ENCODE measurements at places on chromosomes 12 and 14.

DNA sequence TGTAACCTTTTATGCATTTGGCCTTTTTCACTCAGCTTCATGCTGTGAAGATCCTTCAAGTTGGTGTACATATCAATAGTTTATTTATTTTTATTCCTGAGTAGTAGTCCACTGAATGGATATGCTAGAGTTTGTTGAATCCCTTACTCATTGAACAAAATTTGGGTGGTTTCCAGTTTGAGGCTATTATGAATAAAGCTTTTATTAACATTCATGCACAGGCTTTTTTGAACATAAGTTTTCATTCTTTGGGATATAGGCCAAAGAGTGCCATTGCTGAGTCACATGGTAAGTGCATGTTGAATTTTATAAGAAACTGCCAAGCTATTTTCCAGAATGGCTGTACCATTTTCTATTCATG, 59.5 kb upstream of the CAPRIN2 start:
- DNase-seq: no peak

DNA sequence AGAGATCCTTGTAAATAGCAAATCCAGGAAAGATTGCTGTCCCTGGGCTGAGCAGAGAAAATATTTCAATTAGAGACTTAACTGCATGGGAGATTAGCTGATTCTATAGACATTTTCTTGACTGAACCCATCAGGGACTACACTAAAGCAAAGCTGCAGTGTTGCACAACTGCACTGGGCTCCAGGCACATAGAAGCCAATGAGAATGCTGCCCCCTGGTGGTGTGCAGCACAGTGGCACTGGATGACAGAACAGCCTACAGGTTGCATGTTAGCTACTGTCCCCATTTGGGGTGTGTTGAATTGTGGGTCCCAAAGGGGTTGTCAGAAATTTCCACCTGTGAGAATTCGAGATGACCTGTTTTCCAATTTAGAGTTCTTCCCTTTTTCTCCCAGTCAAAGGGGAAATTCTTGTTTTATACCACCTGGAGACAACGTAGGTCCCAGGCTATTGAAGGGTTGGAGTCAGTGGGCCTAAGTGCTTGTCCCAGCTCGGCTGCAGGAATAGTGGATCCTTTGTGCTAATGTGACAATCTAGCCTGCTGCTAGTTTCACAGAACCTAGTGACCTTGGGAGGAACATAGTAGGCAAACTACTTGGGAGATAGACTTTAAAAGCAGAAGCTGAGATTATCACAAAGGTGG, 114.7 kb downstream of the SLC8A3 start:
- peak; percentile 8 for DNase-seq

GRCh38 chr12:116094475-116094874, 183.0 kb downstream of the MED13L start:
- no peak for DNase-seq

DNA sequence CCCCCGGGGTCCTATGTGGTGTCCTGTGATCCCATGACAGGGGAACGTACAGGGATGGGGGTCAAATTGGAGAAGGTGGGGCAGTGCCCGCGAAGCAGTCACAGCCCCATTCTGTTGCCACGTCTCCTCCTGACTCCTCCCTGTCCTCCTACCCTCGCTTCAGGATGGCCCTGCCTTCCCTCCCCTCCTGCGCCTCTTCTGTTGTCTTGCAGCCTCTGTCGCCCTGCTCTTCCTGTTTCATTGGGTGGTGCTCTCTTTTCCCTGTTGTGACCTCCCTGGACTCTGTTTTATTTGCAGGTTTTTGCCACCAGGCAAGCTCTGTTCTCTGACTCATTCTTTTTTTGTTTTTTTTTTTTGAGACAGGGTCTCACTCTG, 18.7 kb downstream of the CABP1 start:
- no peak for DNase-seq

DNA sequence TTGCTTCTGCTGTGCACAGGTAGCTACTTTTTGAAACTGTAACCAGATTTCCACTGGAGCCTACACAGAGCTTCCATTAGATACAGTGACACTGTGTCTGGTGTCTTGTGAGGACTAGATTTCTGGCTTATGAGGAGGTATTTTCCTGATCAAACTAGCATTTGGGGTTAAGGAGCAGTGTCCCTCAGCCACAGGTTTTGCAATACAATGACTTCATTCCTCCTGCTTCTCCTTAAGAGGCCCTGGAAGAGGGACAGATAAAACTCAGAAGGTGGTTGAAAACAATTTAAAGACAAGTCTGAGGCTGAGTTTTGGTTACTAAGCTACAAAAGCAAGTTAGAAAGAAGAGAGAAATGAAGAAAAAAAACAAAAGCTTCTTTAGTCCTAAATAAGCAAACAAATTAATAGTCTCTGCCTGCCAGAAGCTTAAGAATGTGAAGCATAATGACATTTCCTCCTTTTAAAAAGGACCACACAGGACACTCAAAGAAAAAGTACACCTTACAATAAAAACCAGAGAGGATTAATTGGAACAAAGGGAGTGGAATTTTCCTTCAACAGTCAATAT, 53.0 kb downstream of the PKP2 start:
- no peak for DNase-seq

DNA sequence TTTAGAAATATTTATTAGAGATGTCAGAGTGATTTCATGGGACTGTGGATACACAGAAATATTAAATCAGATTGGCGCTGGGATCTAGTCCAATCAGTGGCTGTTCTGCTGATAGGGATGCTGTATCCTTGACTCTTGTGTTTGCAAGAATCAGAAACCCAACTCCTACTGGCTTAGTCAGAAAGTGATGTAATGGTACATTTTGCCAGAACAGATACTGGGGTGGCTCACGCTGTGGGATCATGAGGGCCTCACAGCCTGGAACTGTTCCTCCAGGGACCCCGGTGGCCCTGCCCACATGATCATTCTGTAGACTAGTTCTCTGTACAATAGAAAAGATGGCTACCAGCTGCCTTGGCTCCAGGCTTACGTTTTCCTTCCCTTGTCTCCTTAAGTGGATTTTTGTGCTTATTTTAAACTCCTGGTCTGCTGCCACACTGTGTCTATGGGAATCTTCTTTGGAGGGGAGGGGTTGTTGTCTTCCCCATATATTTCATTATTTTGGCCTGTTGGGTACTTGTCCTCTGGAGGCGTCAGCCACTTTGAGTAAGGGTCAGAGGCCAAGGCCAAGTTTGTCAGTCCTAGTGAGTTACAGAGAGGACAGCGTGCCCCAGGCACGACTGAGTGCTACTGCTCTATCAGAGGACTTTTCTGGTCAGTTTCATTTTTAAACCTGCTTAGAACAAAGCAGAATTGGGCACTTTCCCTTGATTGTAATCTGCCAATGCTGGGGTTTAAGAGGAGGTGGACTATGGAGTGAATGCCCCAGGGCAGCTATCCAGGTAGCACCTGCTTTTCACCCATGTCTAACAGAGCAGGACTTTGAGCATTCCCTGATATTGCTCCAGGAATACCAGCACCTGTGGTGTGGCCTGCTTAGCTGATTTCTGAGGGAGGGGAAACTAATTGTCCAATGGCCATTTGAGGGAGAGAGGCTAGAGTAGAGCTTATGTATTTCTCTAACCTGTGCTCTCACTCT, 164.3 kb downstream of the SLC5A8 start:
- no peak for DNase-seq

DNA sequence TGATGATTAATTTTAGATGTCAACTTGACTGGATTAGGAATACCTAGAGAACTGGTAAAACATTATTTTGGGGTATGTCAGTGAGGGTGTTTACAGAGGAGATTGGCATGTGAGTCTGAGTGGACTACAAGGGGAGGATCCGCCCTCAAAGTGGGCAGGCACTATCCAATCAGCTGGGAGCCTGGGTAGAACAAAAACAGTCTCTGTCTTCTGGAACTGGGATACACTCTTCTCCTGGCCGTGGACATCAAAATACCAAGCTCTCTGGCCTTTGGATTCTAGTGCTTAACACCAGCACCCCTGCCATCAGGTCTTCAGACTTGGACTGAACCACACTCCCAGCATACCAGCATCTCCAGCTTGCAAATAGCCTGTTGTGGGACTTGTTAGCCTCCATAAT, 4.4 kb upstream of the SCAF11 start:
- DNase-seq: no peak

DNA sequence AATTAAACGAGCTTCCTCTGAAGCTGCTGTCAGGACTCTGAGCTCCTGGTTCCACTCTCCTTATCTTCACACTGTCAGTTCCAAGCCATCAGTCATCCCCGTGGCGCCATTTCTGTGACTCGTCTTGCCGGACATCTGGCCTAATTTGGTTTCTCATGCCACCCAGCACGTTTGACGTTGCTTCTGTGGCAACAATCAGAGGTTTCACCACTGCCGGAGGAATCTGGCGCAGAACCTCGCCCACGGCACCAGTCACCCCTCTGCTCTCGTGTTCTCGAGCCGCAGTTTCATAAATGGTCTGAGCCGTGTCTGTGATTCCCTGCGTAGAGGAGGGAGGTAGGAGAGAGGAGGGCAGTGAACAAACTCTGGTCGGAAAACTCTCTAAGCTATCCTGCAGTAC, 29.7 kb downstream of the BDKRB1 start:
- no peak for DNase-seq

- no peak for DNase-seq
Measured at GRCh38 chr12:119393677-119394076, 59.1 kb downstream of the CCDC60 start.

DNA sequence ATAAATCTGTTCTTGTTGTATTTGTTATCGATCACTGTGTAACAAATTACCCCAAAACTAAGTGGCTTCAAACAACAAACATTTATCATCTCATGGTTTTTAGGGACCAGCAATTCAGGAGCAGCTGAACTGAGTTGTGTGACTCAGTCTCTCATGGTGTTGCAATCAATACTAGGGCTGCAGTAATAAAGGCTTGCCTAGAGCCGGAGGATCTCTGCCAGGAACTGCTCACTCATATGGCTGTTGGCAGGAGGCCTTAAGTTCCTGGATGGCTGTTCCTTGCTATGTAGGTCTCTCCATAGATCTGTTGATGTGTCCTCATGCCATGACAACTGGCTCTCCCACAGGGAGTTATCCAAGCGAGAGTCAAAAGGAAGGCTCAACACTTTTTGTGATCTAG, 3.8 kb upstream of the PSMC6 start:
- DNase-seq: no peak

DNA sequence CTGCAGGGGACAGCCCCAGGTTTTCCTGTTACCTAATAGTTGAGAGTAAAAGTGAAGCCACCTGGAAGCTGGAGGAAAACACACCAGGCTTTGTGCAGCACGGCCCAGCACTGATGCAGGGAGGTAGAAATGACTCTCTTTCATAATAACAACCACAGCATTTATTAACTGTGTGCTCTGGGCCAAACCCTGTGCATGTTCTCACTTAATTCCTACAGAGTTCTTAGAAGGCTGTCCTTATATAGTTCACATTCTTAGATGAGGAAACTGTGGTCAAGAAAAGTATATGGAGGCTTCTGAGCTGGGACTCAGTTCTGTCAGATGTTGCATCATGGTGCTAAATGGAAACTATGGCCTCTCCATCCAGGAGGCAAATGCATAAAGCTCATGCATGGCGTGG, 100.0 kb downstream of the PAPOLA start:
- no peak for DNase-seq

DNA sequence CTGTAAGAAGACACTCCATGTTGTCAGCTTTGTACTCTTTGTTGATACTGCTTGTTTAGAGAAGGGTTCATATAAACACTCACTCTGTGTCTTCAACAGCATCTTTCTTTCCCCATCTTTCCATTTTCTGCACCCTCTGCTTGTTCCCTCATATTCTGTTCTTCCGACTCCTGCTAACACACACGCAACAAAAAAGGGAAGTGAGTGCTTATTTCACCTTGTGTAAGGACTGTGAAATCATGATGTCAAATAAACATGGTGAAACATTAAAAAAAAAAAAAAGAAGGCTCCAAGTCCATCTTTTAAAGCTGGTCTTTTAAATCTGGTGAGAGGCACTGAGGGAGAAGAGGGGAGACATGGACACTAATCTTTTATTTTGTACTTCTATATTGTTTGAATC, 145.4 kb downstream of the RPAP3 start:
- no peak for DNase-seq

DNA sequence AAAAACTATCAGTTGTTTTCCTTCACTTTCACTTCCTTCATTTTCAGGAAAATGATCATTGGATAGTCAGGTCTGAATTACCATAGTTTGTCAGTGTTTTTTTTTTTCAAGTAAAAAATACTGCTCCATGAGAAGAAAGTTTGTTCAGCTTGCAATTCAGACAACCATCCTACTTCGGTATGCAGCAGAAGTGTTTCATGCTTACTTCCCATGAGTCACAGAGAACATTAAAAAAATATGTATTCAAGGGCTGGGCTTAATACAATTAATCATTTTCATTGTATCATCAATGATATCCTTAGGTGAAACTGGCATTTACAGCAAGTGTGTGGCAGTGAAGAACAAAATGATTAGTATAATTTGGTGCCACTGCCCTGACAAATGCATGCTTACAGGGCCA, 21.6 kb downstream of the PYM1 start:
- no peak for DNase-seq

GRCh38 chr14:50321009-50321660, 9.0 kb downstream of the DMAC2L start:
- peak; percentile 54 for DNase-seq

DNA sequence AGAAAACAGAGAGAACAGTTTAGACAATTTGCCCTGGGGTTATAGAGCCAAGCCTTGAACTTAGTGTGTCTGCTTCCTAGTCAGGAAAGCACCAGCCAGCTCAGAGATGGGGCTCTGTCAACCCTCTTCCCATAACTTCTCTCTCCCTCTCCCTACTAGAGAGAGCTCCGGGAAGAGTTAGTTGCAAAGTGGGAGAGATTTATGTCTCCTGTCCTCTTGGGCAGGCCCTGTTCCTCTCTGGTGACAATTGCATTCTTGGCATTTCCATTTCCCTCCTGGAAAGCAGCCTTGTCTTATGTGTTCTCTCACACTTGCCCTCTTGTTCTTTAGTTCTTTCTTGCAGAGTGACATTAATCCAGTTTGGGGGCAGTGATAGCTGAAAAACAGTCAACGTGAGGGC, 42.1 kb upstream of the TUNAR start:
- DNase-seq: no peak
